ENCODE measurements at places on chromosomes 12 and 14.

GRCh38 chr12:121916719-121917118 is 1.7 kb upstream of the CFAP251 start:
- no peak for DNase-seq

DNA sequence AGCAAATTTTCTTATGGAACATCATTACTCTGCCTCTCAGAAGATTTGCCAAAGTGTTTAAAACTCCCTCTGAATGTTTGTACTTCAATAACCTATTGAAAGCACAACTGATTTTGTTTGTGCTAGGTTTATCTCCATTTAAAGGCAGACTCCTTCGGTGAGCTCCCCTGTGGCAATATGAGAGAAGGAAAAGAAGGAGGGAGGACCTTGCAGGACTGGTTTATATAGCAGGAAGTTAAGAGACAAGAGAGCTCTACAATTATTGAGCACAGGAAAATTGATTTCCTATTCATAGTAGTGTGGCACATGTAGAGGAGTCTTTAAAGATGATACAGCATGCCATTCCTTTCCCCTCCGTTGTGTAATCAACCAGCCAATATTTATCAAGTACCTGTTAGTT is 75.5 kb downstream of the PDE3A start:
- no peak for DNase-seq

DNA sequence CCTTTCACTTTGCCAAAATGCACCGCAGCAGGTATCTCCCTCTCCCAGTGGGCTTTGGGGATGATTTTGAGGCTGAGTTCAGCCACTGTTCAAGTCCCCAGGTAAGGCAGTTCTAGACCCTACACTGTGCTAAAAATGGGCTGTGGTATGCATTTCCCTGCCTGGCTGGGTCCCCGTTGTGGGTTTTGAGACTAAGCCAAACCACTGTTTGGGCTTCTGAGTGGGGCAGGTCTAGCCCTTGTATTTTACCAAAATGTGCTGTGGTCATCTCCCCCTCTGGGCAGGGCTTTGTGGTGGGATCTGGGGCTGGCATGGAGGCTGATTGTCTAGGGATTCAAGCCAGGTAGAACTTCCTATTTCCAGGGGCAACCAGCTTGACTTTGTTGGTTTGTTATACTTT is 13.6 kb upstream of the OR4Q3 start:
- no peak for DNase-seq

- DNase-seq, result no peak
These were observed 18.7 kb downstream of the MANSC1 start for GRCh38 chr12:12331244-12331771.

DNA sequence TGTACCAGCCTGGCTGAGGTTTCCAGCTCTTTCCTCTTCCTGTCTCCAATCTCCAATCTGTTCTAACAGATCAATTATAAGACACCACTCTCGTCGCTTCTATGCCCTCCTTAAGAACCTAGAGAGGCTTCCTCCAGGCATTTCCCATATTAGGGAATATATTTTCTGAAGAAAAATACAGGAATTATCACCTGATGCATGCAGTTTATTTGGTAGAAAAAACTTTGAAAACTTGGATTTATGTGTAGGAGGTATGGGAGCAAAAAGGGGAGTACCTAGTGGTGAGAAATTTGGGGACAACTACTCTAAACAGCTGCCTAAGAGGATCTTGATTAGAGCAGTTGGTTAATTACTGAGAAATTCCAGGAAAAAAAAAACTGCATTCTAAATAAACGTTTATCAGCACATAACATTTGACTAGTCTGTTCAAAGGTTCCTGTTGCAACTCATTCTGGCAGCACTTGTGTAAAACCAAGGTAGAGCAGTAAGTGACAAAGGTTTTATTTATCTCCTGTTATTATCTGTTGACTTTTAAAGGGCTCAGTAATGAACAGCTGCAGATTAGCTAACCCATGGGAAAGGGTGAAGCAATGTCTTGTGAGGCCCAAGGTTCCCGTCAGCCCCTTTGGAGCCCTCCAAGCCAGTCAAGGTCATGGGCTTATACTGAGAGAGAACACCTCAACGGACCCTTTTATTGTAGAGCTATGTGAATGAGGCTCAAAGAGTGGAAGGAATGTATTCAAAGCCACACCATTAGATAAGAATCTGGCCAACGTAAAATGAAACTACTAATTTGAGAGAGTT is 36.4 kb upstream of the NR1H4 start:
- no peak for DNase-seq

- DNase-seq, result no peak
These were observed 30.9 kb downstream of the FERMT2 start for GRCh38 chr14:52919971-52920370.

DNA sequence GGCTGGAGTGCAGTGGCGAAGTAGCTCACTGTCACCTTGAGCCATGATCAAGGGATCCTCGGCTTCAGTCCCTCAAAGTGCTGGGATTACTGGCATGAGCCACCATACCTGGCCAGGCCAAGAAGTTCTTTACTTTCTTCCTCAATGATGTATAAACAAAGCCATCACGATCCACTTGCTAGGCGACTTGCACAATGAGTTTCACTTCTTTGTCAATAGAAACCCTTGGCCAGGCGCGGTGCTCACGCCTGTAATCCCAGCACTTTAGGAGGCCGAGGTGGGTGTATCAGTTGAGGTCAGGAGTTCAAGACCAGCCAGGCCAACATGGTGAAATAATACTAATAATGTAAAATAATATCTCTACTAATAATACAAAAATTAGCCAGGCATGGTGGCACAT is 14.4 kb upstream of the SPSB2 start:
- no peak for DNase-seq

- DNase-seq, result no peak
These were observed 4.4 kb upstream of the CEBPE start for GRCh38 chr14:23123419-23123818.

- DNase-seq, result no peak
These were observed 3.6 kb downstream of the BMAL2 start for GRCh38 chr12:27336282-27336653.

DNA sequence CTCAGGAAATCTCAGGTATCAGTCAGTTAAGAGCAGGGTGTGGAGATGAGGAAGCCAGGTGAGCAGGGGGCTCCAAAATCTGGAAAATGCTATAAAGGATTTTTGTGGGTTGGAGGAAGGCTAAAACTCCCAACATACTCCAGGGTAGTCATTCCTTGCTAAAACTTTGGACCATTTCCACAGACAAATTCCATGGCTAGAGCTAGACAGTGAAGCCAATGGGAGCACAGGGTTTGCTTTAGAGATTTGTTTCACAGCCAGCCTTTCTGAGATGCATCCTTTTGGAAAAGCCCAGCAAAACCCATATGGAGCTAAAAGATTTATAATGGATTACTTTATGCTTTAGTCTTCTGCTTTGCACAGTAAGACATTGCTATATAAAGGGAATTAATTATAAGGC is 146.5 kb downstream of the SAMD4A start:
- DNase-seq, result no peak

DNA sequence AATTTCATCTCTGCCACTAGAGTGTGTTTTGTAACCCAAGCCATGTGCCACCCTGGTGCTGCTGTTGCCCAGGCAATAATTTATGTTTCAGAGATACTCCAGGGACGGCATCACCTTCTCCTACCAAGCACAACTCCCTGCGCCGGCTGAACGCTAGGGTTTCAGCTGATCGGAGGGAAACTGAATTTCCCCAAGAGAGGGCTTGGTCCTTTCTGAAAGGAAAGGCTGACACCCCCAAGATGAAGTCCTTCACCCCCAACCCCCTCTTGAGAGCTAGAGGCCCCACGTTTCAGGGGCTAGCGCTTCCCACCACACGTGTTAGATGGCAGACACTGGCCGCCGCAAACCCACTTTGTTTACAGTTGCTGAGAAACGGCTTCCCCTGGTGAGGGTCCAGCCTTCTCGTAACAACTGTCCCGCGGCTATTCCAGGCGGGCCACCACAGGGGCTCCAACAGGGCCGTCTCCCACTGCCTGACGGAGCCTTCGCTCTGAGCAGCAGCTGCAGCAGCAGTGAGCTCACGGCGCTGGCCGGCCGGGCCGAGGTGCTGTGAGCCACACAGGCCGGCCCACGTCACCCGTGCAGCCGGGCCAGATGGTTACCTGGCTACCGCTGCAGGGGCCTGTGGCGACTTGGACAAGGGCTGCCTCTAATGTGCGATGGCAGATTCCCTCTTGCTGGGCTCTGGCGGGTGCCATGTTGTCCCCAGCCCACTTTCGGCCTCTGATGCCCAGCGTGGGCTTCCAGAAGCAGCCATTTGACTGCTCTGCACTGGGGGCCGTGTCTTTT is 66.4 kb downstream of the TESC start:
- no peak for DNase-seq

- no peak for DNase-seq
These were observed 85.4 kb downstream of the C12orf50 start for GRCh38 chr12:87943762-87944161.

DNA sequence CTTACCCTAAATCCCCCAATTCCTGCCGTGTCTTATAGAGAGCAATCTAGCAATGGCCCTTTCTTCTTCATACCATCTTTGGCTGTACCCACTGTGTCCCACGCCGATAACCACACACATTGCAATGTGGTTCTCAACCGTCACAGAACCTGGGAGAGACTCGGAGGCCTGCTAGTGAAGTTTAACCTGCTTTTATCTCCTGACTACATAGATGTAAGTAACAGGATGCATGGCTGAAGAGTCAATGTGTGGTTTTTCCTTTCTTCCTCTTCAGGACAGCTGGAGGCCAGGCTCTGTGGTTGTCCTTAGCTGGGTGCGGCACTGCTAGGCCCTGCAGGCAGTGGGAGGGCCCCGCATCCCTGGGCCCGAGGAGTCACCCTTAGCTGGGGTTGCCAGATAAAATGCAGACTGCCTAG is 51.3 kb downstream of the ZNF664 start:
- DNase-seq, result no peak

DNA sequence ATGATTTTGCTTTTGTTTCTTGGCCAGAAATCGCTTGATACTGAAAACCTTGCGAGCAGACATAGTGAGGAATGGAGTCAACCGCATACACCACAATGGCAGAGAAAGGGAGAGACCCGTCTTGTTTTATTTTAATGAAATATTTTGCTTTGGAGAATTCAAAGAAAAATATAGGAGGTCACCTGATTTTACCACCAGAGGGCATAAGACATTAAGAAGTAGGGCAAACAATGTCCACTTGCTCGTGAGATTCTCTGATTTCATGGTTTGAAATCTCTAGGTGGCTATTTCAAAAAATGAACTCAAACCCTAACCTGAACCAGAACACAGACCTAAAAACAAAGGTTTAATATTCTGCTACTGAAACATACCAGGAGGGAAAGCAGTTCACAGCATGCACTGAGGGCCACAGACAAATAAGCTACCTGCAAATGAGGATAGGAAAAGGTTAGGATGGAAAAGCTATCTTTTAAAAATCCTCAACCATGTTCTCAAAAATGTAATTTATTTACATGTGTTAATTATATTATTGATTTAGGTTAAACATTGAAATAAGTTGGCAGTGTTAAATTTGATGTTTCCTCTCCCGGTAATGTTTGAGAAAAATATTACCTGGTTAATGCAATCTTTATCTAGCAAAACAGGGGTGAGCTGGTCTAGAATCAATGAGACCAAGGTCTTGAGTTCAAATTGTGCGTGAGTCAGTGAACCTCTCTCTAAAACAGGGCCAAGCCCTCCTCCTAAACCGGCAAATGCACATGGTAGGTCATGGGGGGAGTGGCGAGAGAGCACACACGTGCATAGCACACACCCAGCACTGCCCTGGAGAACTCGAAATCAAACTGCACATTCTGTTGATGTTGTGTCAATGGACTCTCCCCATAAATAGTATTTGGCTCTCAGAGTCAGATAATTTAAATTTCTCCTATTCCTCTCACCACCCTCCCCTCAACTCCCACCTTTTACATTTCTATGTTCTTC is 12.5 kb downstream of the IFNG-AS1 start:
- DNase-seq, result no peak

- DNase-seq, result no peak
These were observed 236.1 kb upstream of the DIO2 start for GRCh38 chr14:80447392-80447791.

DNA sequence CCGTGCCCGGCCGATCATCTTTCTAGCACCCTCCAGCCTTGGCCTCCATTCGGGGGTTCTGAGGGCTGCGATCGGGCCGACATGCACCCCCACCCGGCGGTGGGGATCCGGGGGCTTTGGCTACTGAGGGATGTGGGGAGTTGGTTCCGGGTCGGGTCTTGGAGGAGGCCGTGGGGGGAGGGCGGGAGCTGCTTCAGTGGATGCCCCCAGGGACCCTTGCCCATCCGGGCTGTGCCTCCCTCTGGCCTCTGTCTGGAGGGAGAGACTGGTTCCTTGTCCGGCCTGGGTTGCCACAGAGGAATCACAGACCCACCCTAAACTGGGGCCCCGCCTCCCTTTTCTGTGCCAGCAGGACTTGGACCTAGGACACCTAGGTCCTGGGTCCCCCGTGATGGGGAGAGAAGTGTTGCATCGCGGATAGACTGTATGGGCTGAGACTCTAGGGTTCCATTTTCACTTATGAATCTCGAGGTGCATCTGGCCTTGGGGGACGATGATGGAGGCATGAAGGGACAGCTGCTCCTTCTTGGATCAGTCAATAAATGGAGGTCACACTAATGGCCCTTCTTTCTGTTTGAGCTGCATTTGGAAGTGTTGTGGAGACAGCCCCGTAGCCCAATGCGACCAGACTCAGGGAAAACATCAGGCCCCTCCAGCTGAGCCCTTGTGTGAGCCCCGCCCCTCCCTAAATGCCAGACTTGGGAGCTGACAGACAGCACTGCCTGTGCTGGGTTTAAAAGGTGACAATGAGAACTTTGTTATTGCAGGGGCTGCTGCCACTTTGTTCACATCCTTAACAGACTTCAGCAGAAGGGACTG is 577 bp downstream of the DTX3 start:
- no peak for DNase-seq

GRCh38 chr12:21065845-21066244 is 65.1 kb upstream of the SLCO1B1 start:
- DNase-seq, result no peak

GRCh38 chr14:55221186-55221585 is 29.8 kb upstream of the DLGAP5 start:
- DNase-seq, result no peak

DNA sequence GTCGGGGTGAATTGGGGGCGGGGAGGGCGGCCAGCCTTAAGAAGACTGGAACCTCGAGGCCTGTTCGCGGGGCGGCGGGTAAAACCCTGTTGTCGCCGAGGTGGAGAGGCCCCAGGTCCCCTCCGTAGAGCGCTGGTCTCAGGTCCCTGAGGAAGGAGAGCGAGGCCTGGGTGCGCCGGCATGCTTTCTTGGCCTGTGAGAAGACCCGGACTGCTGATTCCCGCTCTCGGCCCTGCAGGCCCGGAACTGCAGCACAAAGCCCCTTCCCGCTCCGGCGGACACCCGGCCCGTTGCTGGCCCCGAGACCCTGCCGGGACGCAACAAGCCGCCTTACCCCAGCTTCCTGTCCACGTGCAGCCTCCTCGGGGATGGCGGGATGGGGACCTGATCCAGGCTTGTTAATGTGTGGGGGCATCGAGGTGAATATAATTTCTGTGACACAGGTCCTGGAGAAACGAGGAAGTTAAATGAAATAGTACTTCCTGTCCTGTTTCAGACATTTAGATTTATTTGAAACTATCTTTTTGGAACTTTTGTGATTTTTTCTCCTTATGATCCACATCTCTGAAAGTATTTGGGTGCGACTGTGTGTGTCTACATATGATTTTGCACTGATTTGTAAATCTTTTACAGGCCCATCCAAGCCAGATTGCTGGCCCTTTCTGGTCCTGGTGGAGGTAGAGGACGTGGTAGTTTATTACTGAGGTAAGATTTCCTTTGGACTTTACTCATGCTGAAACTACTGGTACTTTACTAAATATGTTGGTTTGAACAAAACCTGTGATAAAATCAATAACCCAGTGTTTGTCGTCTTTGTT is 600 bp downstream of the PNN start:
- no peak for DNase-seq
